ENCODE measurements at places on chromosomes 1 and 21. TPM values are rescaled to one million over a fixed set of nuclear protein-coding genes. Genes with fewer than 3 reads are reported as not detected.
A peak's percentile ranks its signal among the peaks of the same experiment; 100 is the strongest.

- DNase-seq: no peak
Measured at GRCh38 chr1:175882192-175882591, 138.8 kb upstream of the TNR start.

DNA sequence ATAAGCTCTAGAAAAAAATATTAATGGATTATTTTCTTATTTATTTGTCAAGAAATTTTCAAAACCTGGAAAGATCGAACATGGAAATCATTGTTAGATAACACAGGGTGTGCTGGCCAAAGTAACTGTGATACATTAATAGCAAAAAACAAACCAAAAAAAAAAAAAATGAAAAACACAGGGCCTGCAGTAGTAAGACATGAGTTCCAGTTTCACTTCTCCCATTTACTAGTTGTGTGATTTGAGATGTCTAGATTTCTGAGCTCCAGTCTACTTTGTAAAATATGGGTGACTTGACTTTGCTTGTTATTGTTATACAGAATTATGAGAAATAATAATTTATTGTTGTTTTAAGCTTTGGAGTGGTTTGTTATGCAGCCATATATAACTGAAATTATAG lies 13.6 kb downstream of the FAM177B start:
- no peak for DNase-seq

GRCh38 chr1:48674641-48675040 lies 102.0 kb downstream of the BEND5 start:
- no peak for DNase-seq

- no peak for DNase-seq
Measured at GRCh38 chr21:45880097-45881068, 101.2 kb upstream of the COL6A1 start.

GRCh38 chr1:226400519-226401354 lies 7.2 kb downstream of the PARP1 start:
- peak; percentile 13 for DNase-seq

GRCh38 chr1:151710187-151710840 lies 6.3 kb downstream of the CELF3 start:
- no peak for DNase-seq

DNA sequence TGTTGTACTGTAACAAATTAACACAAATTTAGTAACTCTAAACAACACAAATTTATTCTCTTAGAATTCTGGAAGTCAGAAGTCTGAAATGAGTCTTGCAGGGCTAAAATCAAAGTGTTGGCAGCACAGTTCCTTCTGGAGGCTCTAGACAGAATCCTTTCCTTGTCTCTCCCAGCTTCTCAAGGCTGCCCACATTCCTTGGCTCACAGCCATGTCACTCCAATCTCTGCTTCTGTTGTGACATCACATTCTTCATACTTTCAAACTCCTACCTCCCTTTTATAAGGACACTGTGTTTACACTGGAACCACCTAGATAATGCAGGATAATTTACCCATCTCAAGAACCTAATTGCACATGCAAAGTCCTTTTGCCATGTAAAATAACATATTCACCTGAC lies 225.0 kb upstream of the PRMT6 start:
- no peak for DNase-seq

DNA sequence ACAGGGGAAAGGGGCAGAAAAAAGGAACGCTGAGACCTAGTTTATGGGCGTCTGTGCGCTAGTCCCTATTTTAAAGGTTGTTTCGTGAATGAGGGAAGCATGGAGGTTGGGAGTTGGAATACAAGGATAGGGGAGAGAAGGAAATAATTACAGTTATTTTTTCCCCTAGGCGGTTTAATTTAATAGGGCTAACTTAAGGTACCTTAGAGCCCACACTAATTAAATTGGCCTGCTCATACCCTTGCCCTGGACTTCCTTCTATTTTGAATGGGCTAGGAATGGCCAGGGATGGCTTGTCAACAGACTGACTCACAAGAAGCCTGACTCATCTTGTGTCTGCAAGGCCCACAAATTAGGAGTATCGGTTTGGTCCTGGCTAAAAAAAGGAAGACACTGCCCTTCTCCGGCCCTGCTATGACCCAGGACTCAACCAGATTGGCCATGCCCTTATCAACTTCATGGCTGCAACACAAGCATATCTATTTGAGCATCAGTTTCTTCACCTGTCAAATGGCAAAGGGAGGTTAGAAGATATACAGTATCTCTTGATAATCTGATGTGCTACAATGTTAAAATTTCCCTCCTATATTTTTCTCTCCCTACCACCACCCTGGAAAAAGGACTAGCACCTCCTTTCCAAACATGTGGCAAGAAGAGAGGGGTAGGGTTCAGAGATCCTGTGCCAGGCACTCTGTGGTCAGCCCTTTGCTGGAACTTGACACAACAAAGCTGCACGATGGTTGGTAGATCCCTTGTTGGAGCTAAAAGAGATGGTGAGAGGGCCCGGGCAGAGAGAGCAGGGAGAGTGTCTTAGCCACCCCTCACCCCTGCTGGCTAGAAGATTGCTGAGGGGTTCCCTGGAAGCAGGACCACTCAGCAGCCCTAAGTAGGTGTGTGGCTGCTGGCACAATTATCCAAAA lies 2.2 kb upstream of the SSBP3 start:
- no peak for DNase-seq

Gene GUCA2A
- total RNA-seq: not detected

Gene HES2
- total RNA-seq: not detected

All from sciatic nerve (tissue), 2 donors.